ENCODE measurements at places on chromosomes 11 and 22. TPM values are rescaled to one million over a fixed set of nuclear protein-coding genes. Genes with fewer than 3 reads are reported as not detected.
A peak's percentile ranks its signal among the peaks of the same experiment; 100 is the strongest.

The APOL4 gene
- total RNA-seq = 6.9 TPM

The RHOG gene
- 173 TPM for total RNA-seq

The CCDC82 gene
- 37.5 TPM for total RNA-seq

The MPPED2 gene
- total RNA-seq = not detected

DNA sequence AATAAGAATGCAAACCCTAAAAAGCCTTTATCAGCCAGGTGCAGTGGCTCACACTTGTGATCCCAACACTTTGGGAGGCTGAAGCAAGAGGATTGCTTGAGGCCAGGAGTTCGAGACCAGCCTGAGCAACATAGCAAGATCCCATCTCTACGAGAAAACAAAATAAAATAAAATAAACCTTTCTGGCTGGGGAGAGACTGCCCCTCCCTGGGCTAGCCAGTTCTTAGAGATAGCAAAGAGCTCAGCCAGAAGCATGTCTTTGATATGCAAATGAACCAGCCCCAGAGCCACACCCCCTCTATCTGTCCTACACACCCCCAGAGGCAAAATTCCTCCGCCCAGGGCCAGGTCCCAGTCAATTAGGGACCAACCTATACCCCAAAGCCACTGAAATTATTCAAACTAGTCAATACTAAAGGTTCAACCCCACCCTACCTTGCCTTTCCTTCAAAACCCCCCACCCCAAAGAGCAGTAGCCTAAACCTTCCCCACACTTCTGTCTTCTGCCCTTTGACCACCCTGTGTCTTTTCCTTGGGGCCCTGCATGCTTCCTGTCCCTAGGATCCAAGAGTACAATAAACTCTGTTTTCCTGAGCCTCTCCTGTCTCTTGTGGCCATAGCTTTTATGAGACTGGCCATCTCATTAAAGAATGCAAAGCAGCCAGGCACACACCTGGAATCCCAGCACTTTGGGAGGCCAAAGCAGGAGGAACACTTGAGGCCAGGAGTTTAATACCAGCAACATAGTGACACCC lies 37.3 kb upstream of the CXCR5 start:
- no peak for DNase-seq
- no peak overlapping the region for H3K4me3 ChIP-seq
- H3K36me3 ChIP-seq = peaks cover 3% of the 10 kb centered on the region
- peaks cover 28% of the 10 kb centered on the region for H3K4me1 ChIP-seq
- H3K27me3 ChIP-seq = peaks cover 4% of the 10 kb centered on the region

DNA sequence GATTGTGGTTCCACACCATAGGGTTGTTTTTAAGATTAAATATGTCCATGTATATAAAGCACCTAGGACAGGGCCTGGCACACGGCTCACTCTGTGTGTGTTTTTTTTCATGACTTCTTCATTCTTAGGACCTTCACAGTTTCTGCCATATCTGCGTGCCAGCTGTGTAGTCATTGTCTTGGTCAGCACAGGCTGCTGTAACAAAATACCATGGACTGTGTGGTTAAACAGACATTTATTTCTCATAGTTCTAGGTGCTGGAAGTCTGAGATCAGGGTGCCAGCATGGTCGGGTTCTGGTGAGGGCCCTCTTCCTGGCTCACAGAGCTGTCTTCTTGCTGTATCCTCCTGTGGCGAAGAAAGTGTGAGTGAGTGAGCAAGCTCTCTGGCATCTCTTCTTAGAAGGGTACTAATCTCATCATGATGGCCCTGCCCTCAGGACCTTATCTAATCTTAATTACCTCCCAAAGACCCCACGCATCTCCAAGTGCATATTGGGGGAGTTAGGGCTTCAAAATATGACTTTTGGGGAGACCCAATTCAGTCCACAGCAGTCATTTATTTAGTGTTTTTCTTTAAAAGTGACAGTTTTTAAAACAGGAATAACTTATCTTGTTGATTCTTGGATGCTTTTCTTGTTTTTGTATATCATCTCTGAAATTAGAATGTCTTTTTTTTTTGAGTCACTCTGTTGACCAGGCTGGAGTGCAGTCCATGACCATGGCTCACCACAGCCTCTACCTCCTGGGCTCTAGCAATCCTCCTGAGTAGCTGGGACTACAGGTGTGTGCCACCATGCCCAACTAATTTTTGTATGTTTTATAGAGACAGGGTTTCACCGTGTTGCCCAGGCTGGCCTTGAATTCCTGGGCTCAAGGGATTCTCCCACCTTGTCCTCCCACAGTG lies 70.9 kb downstream of the ZNRF3 start:
- peaks cover 20% of the 10 kb centered on the region for H3K4me1 ChIP-seq
- no peaks in the 10 kb centered on the region for H3K36me3 ChIP-seq
- no peak for DNase-seq

DNA sequence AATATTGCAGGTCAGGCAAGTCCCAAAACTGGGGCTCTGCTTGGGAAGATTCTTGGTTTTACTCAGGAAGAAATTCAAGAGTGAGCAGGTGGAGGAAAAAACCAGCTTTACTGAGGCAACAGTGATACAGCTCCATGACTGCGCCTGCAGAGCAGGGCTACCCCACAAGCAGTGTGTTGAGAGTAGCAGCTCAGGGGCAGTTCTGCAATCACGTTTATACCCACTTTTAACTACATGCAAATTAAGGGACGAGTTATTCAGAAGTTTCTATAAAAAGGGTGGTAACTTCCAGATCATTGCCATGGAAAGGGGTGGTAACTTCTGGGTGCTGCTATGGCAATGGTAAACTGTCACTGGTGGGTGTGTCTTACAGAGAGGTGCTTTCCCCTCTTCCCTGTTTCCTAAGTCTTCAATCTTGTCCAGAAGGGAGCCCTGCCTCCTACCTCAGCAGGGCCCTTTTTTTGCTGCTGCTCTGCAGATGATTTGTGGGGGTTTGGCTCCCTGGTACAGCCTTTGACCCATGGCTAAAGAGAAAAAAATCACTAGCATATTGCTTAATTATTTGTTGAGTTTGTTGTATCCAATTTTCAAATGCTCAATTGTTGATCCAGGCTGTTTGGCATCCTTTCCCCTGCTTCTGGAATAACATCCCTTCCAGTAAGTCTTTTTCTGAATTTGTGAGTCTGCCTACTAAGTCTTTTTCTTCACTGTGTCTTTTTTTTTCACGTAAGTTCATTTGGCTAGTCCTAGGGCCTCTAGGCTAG lies 30.0 kb upstream of the ME3 start:
- DNase-seq = no peak
- no peaks in the 10 kb centered on the region for H3K4me1 ChIP-seq
- no peak overlapping the region for H3K27ac ChIP-seq
- no peak overlapping the region for H3K4me3 ChIP-seq

DNA sequence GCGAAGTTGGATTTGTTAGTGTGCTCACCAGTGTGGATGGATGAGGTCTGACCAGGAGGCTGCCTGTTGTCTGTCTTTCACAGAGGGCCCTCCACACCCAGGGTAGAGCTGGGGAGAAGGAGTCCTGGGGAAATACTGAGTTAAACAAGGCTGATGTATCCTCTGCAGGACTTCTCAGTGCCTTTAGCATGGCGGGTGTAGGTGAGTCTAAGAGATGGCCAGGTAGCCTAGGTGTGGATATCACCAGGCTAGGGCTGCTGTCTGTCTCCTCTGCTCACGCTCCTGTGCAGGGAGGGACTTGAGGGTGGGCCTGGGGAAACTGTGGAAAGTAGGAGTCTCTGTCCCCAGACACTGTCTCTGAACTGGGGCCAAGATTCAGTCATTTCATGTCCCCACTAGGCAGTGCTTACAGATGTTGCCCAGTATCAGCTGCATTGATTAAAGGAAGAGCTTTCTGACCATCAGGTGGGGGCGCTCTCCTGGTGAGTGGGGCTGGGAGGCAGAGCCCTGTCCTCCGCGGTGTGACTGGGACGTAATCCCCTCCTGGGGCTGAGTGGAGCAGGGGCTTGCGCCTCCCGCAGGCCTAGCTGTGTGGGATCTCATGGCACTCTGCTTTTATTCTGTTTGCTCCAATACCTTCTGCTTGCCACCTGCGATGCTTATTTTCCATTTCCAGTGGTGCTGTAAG lies 35.5 kb upstream of the CCDC188 start:
- H3K27me3 ChIP-seq = no peaks in the 10 kb centered on the region
- no peaks in the 10 kb centered on the region for H3K36me3 ChIP-seq
- no peak overlapping the region for H3K4me3 ChIP-seq
- no peak overlapping the region for H3K27ac ChIP-seq
- H3K4me1 ChIP-seq = no peaks in the 10 kb centered on the region

GRCh38 chr11:1781593-1781975 lies 17.9 kb upstream of the CTSD start:
- peaks cover 5% of the 10 kb centered on the region for H3K27me3 ChIP-seq
- no peak for DNase-seq
- no peak overlapping the region for H3K4me3 ChIP-seq
- H3K27ac ChIP-seq = no peak overlapping the region

DNA sequence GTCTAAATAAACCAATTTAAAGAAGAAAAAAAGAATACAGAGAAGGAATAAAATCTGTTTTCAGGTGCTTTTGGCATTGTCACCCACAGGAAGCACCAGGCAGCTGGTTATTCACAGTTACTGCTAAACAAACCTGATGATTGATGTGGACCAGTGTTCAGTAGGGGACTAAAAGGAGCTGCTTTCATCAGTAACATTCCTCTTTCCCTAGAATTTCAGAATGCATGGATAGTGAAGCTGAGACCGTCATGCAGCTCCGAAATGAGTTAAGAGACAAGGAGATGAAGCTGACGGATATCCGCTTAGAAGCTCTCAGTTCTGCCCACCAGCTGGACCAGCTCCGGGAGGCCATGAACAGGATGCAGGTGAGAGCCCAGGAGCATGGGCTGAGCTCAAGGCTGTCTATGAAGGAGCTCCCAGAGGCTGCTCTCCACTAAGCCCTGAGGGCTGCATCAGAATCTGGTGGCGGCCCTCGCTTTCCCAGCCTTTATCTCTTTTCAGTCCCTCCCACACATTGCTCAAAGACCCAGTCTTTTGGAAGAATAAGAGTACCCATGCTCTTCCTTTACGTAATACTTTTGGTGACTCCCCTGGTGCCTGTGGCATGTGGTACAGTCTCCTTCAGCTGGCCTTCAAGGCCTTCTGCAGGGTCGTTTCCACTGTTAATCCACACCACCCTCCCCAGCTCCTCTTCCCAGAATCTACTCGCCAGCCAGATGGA lies 69.5 kb downstream of the DBX1 start:
- peaks cover 16% of the 10 kb centered on the region for H3K4me1 ChIP-seq
- no peak overlapping the region for H3K4me3 ChIP-seq
- no peak for DNase-seq
- H3K27me3 ChIP-seq = peaks cover 17% of the 10 kb centered on the region
- H3K27ac ChIP-seq = no peak overlapping the region

DNA sequence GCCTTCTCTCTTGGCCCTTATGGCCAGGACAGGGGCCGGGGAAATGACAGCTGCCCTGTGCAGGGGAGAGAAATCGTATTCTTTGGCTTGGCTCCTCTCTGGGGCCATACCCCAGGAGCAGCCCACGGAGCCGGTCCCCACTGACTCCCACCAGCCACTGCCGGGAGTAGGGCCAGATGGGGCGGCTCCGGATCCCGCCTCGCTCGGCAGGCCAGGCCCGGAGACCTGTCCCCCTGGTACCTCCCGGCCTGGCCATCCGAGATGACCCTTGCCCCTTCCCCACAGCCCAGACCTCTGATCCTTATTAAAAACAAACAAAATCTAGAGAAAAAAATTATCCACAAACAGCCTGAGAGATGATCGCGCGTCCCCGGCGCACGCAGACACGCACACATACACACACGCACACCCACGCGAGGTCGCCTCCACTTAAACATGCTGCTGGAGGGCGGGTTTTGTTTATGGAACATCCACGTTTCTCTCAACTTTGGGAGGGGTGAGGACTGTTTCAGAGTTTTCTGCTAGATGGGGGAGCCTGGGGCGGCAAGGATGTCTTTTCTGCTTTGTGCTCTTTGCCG lies 59.1 kb downstream of the IGLL1 start:
- peaks cover 21% of the 10 kb centered on the region for H3K27me3 ChIP-seq
- H3K4me1 ChIP-seq = peaks cover 6% of the 10 kb centered on the region
- DNase-seq = no peak
- peak overlapping the region; percentile 44 for H3K27ac ChIP-seq
- H3K4me3 ChIP-seq = peak overlapping the region; percentile 45
- no peaks in the 10 kb centered on the region for H3K36me3 ChIP-seq

GRCh38 chr11:1642288-1643145 lies 12.9 kb downstream of the KRTAP5-5 start:
- H3K27me3 ChIP-seq = peaks cover 7% of the 10 kb centered on the region
- H3K4me1 ChIP-seq = no peaks in the 10 kb centered on the region
- H3K36me3 ChIP-seq = no peaks in the 10 kb centered on the region
- H3K4me3 ChIP-seq = no peak overlapping the region
- no peak for DNase-seq

- H3K36me3 ChIP-seq = peaks cover 34% of the 10 kb centered on the region
- no peak overlapping the region for H3K27ac ChIP-seq
- no peak for DNase-seq
Observed at GRCh38 chr22:41330169-41330568, 28.8 kb downstream of the ZC3H7B start.

DNA sequence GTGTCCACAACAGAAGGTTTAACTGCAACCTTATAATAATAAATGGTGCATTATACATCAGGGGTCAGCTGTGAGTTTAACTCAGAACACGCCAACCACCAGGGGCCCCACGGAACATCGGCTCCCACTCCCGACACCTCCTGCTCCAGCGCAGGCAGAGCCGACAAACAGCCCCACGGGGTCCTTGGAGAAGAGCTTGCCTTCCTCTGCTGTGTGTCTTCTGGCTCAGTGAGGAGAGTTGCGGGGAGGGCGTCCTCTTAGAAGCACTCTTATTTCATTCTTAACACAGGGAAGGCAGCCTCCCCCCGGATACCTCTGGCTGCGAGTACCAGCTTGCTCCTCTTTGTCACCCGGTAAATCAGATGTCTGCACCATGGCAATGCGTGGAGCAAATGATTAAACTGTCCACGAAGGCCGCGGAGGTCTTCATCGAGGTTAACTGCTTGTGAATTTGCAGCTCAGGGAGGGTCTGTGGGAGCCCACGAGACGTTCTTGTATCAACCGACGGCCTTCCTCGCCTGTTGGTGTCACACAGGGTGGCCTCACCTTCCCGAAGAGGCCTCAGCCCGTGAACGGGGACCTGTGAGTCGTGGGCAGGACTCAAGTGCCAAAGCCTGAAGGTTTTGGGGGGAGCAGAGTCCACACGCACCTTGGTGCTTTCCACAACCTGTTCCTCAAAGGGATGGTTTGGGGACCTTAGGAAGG lies 464.0 kb downstream of the BRD1 start:
- no peaks in the 10 kb centered on the region for H3K4me1 ChIP-seq
- DNase-seq = no peak

GRCh38 chr11:133635244-133635739 lies 103.0 kb upstream of the OPCML start:
- H3K27me3 ChIP-seq = no peaks in the 10 kb centered on the region
- H3K4me3 ChIP-seq = no peak overlapping the region
- no peak for DNase-seq

DNA sequence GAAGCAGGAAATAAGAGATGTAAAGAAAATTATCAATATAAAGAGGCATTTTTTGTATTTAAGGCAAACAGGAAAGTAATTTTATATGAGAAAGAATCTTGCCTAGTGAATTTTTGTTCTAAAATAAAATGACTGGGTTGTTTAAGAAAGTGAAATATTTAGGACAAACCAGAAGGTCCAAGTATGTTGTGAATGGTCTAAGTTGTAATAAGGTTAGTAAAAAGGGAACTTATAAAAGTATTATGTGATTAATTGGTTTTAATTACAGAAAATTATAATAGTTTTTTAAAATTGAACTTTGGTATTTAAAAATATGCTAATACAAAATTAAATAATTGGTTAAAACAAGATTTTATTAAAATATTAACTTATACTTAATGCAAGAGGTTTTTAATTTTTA lies 26.6 kb upstream of the EI24 start:
- no peaks in the 10 kb centered on the region for H3K27me3 ChIP-seq
- H3K36me3 ChIP-seq = peaks cover 3% of the 10 kb centered on the region
- no peaks in the 10 kb centered on the region for H3K4me1 ChIP-seq
- DNase-seq = no peak
